ENCODE measurements at places on chromosomes 2 and 18.

GRCh38 chr2:20153131-20153851 is 71.6 kb downstream of the SDC1 start:
- no peak for DNase-seq

- peak; percentile 82 for DNase-seq
Observed at GRCh38 chr2:168210895-168211570, 36.4 kb downstream of the STK39 start.

GRCh38 chr2:88720399-88720798 is 28.9 kb downstream of the RPIA start:
- no peak for DNase-seq

- no peak for DNase-seq
Observed at GRCh38 chr2:67046591-67046990, 350.5 kb upstream of the ETAA1 start.

DNA sequence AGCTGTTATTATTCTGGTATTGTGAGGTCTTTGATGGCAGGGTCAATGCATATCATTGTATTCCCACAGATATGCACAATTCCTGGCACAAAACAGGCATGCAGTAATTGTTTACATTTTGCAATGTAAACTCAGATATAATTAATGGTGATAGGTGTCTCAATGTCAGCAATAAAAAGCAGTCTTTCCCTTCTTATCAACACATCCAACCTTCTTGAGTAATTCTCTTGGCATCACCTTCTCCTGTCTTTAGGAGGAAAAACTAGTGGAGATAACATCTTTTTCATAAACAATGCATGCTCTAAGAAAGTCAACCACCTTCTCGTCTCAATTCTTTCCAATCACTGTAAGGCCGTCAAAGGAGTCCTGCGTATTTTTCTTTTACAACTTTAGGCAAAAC is 313.3 kb upstream of the GULP1 start:
- no peak for DNase-seq

GRCh38 chr18:40875101-40875615 is 1079.9 kb upstream of the PIK3C3 start:
- DNase-seq, result no peak

DNA sequence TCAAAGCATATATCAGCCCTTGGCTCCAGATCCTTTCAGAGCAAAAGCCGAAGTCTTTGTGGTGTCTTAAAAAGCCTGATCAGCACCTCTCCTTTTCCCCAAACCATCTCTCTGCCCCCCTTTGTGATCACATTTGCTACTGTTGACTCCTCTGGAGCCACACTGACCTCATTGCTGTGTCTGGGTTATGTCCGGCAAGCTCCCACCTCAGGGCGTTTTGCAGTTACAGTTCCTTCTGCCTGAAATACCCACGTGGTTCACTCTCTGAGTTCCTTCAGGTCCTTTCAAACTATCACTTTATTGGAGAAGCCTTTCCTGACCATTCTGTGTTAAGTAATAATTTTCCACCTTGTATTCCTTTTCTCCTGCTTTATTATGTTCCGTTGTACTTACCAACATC is 11.8 kb downstream of the C2orf69 start:
- DNase-seq, result peak; percentile 3

- peak; percentile 49 for DNase-seq
Observed at GRCh38 chr2:199488772-199489400, 31.1 kb upstream of the SATB2 start.

GRCh38 chr18:42274488-42275137 is 319.6 kb downstream of the PIK3C3 start:
- no peak for DNase-seq

DNA sequence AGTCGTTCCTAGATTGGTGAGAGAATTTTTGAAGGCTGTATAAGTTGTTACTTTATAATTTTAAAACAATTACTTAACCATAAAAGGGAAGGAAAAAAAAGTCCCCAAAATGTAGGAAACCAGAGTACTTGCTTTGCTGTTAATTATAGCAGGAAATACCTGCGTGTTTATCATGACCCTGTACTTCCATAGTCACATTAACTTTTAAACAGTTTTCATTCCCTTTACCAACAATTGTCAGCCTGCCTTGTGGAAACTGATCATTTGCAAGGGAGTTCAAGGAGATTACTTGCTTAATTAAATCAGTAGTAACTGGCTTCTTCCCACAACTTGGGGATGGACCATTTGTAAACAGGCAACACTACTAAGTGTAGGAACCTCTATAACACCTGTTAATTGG is 6.4 kb upstream of the ITPRID2 start:
- no peak for DNase-seq

DNA sequence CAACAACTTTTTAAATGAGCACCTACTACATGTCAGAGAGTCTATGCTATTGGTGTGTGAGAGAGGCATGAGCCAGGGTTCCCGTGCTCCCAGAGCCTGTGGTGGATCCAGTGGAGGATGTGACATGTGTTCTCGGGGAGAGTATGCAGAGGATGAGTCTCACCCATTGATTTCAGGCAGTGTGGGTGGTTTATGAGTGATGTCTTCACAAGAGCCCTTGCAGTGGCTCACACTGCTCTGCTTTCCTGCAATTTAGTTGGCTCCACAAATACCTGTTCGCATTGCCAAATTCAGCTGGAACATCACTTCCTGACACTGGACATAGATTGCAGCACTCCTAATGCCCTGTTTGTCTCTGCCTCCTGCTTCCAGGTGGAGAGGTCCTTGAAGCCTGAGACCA is 243.6 kb upstream of the CXCR4 start:
- no peak for DNase-seq

- DNase-seq, result no peak
Observed at GRCh38 chr2:177679611-177680605, 287.3 kb downstream of the AGPS start.

DNA sequence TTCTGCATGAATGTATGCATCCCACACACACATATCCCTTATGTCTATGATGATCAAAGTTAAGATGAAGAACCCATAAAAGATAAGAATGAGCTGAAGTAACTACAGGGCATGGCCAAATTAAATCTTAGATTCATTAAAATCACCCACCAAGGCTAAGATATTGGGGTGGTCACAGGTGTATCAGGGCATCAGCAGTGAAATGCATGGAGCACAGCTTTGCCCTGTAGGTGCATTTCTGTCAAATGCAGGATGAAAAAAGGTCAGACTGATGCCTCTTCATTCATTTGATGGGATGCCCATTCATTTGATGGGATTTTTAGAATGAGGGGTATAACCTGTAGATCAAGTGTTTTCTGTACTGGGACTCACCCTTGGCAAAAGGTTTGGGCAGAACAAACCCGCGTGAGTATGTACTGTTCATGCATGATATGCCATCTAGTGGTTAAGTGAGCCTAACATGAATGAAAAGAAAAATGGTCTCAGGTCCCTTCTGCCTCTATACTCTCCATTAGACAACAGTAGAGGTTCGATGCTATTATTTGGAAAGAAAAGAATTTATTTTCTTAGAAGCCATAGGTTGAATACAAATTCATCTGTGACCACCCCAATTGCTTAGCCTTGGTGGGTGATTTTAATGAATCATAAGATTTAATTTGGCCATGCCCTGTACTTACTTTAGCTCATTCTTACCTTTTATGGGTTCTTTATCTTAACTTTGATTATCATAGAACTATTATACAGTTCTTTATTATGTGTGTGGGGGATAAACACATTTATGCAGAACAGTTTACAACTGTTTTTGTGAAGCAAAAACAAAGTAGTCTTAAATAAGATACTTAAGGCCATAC is 43.2 kb upstream of the NOSTRIN start:
- DNase-seq, result peak; percentile 37

- DNase-seq, result no peak
Observed at GRCh38 chr2:176614930-176615329, 345.7 kb downstream of the MTX2 start.

All from HTR-8/SVneo (cell line).